H1 (cell line): ENCODE measurements at places on chromosomes 13 and 19. TPM values are rescaled to one million over a fixed set of nuclear protein-coding genes. Genes with fewer than 3 reads are reported as not detected.

BLOC1S3 gene
- 6.0 and 8.0 TPM in 2 replicates for total RNA-seq

FOSB gene
- 1.3 and 2.7 TPM in 2 replicates for total RNA-seq

KRTDAP gene
- total RNA-seq = 0.69 and 1.0 TPM in 2 replicates

KCNN4 gene
- total RNA-seq = 0.78 and 1.0 TPM in 2 replicates

CCDC106 gene
- total RNA-seq = 19.1 and 20.1 TPM in 2 replicates

PRR22 gene
- 2.1 and 3.7 TPM in 2 replicates for total RNA-seq

NRTN gene
- total RNA-seq = 4.6 and 5.3 TPM in 2 replicates

DENND1C gene
- 3.7 and 4.0 TPM in 2 replicates for total RNA-seq

RASAL3 gene
- 0.19 TPM in 2 replicates for total RNA-seq

PLPPR3 gene
- 66.2 and 71.7 TPM in 2 replicates for total RNA-seq

ZNF667 gene
- total RNA-seq = 9.3 and 10.7 TPM in 2 replicates

CEACAM7 gene
- total RNA-seq = not detected in 2 replicates

CFAP97D2 gene
- total RNA-seq = not detected in 2 replicates

- no peaks in the 10 kb centered on the region for H3K36me3 ChIP-seq
- no peak overlapping the region for H3K4me3 ChIP-seq
- H3K4me1 ChIP-seq = no peaks in the 10 kb centered on the region
- no peak for DNase-seq
These were observed 111.7 kb downstream of the MIPEP start for GRCh38 chr13:23777575-23777870.

- H3K36me3 ChIP-seq = peaks cover 21% of the 10 kb centered on the region
- H3K4me1 ChIP-seq = no peaks in the 10 kb centered on the region
- peak overlapping the region; percentile 97 for H3K4me3 ChIP-seq
- 0 out of 2 replicates have a peak overlapping the region, but pooled peaks have one; percentile 14 for H3K27ac ChIP-seq
- no peaks in the 10 kb centered on the region for H3K27me3 ChIP-seq
These were observed 822 bp upstream of the ZNF274 start for GRCh38 chr19:58181902-58182576.

DNA sequence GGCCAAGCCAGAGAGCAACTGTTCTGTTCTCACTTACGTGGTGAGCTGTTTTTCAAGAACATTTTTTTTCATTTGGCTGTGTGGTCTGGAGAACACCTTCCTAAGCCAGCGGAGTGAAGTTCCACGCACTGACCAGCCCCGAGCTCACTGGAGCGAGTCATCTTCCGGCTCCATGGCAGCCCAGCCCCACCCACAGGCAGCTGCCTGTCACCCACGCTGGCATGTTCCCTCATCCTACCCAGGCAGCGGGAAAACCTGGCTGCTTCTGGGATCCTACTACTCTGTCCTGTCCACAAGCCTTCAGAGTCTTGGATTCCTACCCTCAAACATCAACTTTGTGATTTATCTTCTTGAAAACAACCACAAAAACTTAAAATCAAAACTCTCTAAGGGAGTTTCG is 76.2 kb downstream of the GGACT start:
- no peaks in the 10 kb centered on the region for H3K27me3 ChIP-seq
- no peaks in the 10 kb centered on the region; the same call in none of the 2 replicates for H3K4me1 ChIP-seq
- no peak overlapping the region for H3K4me3 ChIP-seq

DNA sequence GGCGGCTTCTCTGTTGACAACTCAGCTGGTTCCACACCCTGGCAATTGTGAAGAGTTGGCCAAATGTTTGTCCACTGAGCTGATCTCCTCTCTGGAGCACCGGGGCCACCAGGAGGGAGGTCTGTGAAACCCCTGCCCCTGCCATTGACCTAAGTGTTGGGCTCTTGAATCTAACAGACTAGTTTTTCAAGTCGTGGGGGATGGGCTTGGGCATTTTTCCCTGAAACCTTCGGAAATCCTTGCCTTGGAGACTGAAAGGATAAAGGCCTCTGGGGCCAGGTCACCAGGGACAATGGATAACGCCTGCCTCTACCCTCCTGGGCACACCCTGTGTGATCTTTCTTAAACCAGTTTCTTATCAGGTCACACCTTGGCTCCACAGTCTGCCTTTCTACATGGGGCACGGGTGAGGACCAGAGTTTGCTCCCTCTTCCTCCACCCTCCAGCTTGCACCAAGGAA is 881 bp downstream of the GEMIN7 start:
- DNase-seq = no peak
- H3K4me1 ChIP-seq = peaks cover 17% of the 10 kb centered on the region
- peak overlapping the region; percentile 94 for H3K27ac ChIP-seq
- H3K36me3 ChIP-seq = peaks cover 18% of the 10 kb centered on the region
- H3K4me3 ChIP-seq = peak overlapping the region; percentile 98

GRCh38 chr13:70189981-70190380 is 81.7 kb upstream of the KLHL1 start:
- no peak overlapping the region for H3K27ac ChIP-seq
- H3K4me1 ChIP-seq = no peaks in the 10 kb centered on the region
- no peaks in the 10 kb centered on the region for H3K27me3 ChIP-seq
- no peak for DNase-seq
- no peaks in the 10 kb centered on the region for H3K36me3 ChIP-seq

GRCh38 chr13:18628428-18628827 is 553.2 kb downstream of the TUBA3C start:
- no peak overlapping the region for H3K4me3 ChIP-seq
- H3K36me3 ChIP-seq = no peaks in the 10 kb centered on the region
- no peaks in the 10 kb centered on the region for H3K4me1 ChIP-seq
- no peak for DNase-seq
- no peaks in the 10 kb centered on the region for H3K27me3 ChIP-seq
- no peak overlapping the region for H3K27ac ChIP-seq

GRCh38 chr13:46211483-46212351 is at the start of gene LRRC63:
TSS of gene LRRC63 (plus strand) at chr13:46211928. CDS start at chr13:46213035, 1,107 bp downstream.
- H3K4me3 ChIP-seq = peak within 1 kb of the TSS; percentile 61
- no peaks in the 10 kb centered on the region for H3K4me1 ChIP-seq
- H3K27ac ChIP-seq = no peak within 1 kb of the TSS
- H3K36me3 ChIP-seq = no peaks in the 10 kb centered on the region
- H3K27me3 ChIP-seq = peaks cover 5% of the 10 kb centered on the region

GRCh38 chr19:37551129-37551993 is 43.2 kb downstream of the ZNF571 start:
- H3K4me1 ChIP-seq = no peaks in the 10 kb centered on the region
- H3K4me3 ChIP-seq = no peak overlapping the region
- no peaks in the 10 kb centered on the region for H3K27me3 ChIP-seq
- H3K36me3 ChIP-seq = no peaks in the 10 kb centered on the region
- no peak for DNase-seq

- peaks cover 13% of the 10 kb centered on the region for H3K27me3 ChIP-seq
- no peak for DNase-seq
- H3K4me1 ChIP-seq = no peaks in the 10 kb centered on the region; the same call in 1 of the 2 replicates
- no peak overlapping the region for H3K4me3 ChIP-seq
These were observed 3.4 kb upstream of the RFX2 start for GRCh38 chr19:6113616-6114188.

GRCh38 chr13:67183151-67183550 is 47.0 kb downstream of the PCDH9 start:
- no peaks in the 10 kb centered on the region for H3K4me1 ChIP-seq
- no peak overlapping the region for H3K4me3 ChIP-seq
- H3K27ac ChIP-seq = no peak overlapping the region
- no peak for DNase-seq

DNA sequence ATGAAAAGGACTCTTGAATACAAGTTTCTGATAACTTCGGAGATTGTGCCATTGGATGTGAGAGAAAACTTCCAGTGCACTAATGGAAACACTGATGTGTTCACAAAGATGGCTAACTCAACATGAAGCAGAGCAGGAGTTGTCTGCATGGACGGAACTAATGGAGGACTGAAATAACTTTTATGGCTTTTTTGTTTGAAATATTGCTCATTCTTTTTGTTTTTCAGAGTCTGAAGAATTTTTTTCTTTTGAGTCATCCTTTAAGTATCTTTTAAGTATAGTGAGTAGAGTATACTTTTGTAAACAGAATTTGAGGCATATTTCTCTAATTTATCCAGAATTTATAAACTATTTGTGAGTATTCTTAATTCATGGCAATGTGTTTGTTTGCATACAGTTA is 25.7 kb downstream of the CRYL1 start:
- H3K4me3 ChIP-seq = no peak overlapping the region
- no peak for DNase-seq
- H3K27me3 ChIP-seq = no peaks in the 10 kb centered on the region
- no peak overlapping the region for H3K27ac ChIP-seq

DNA sequence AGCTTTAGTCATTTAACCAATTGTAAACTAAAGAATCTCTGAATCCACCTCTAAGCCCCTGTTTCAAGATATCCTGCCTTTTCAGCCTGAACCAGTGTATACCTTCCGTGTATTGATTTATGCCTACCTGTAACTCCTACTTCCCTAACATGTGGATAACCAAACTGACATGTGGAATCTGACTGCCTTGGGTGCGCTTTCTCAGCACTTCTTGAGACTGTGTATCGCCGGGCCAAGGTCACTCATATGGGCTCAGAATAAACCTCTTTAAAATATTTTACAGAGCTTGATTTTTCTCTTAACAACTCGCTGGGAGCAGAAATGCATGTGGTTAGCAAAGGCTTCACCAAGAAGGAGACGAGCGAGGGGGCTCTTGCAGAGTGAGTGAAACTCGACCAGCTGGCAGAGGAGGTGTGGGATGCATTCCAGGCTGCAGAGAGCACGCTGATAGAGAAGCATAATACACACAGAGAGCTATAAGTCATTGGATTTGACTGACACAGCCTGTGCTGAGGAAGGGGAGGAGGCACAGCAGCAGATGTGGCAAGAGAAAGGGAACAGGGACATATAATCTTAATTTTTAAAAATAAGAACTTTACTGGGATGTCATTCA is 268.2 kb upstream of the MAB21L1 start:
- DNase-seq = peak; percentile 38
- no peak overlapping the region for H3K27ac ChIP-seq
- no peak overlapping the region for H3K4me3 ChIP-seq
- no peaks in the 10 kb centered on the region for H3K36me3 ChIP-seq
- no peaks in the 10 kb centered on the region for H3K27me3 ChIP-seq

DNA sequence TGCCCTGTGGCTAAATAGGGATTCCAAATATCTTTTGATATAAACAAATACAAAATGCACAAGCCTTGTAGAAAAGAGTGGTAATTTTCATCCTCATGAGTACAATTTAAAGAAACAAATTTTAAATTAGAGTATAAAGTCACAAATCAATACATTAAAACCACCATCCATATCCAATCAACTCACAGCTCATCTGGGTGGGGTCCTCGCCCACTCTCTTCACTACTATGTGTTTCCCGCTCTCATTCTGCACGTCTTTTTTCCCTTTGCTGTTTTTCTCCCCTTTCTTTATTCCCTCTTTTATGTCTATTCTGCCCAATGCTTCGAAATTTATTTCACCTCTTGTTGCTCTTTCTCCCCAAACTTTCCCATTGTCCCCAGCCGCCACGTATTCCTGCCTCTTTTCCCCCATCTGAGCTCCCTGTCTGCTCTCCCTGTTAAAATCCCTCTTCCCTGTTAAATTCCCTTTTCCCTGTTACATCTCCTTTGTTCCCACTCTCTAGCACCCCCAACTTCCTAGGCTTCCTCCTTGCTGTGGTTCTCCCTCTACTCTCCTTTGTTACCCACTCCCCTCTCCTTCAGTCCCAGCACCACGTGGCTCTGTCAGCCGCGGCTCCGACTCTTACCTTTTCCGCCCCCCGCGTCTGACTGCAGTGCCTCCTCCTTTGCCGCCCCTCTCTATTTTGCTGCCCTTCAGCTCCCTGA is 1.3 kb downstream of the ZNF616 start:
- peak overlapping the region; percentile 97 for H3K4me3 ChIP-seq
- no peaks in the 10 kb centered on the region for H3K27me3 ChIP-seq
- H3K27ac ChIP-seq = peak overlapping the region; percentile 81
- peaks cover 7% of the 10 kb centered on the region; the same call in 1 of the 2 replicates for H3K36me3 ChIP-seq

DNA sequence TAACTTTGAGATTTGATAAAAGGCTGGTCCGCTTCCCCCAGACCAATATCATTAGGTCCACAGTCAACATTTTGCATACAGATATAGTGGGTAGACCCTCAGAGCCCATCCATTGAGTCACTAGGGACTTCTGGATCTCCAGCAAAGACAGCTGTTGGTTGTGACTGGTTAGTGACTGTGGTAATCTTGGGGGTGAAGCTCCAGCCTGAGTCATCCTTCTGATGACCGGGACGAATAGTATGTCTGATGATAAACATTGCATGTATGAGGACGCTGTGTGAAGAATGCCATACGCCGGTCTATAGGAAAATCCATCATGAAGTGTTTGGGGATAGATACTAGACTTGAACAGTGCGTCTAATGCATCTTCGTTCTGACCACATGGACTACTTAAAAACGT is 307.0 kb downstream of the UQCRFS1 start:
- H3K27me3 ChIP-seq = no peaks in the 10 kb centered on the region
- no peak overlapping the region for H3K4me3 ChIP-seq
- DNase-seq = no peak

GRCh38 chr19:35159606-35160005 is 5.1 kb downstream of the FXYD5 start:
- H3K27ac ChIP-seq = no peak overlapping the region
- H3K4me1 ChIP-seq = peaks cover 6% of the 10 kb centered on the region
- H3K4me3 ChIP-seq = no peak overlapping the region

- no peak for DNase-seq
- H3K4me3 ChIP-seq = no peak overlapping the region
- no peaks in the 10 kb centered on the region for H3K27me3 ChIP-seq
- H3K4me1 ChIP-seq = no peaks in the 10 kb centered on the region
- H3K27ac ChIP-seq = no peak overlapping the region
- no peaks in the 10 kb centered on the region for H3K36me3 ChIP-seq
These were observed 35.2 kb upstream of the C13orf46 start for GRCh38 chr13:114008964-114009589.

GRCh38 chr13:67515895-67516294 is 285.8 kb upstream of the PCDH9 start:
- H3K27ac ChIP-seq = no peak overlapping the region
- H3K36me3 ChIP-seq = no peaks in the 10 kb centered on the region
- H3K27me3 ChIP-seq = no peaks in the 10 kb centered on the region

- no peaks in the 10 kb centered on the region; the same call in none of the 2 replicates for H3K4me1 ChIP-seq
- no peaks in the 10 kb centered on the region for H3K27me3 ChIP-seq
- H3K27ac ChIP-seq = no peak overlapping the region
- no peak for DNase-seq
- no peak overlapping the region for H3K4me3 ChIP-seq
These were observed 8.8 kb downstream of the TPT1 start for GRCh38 chr13:45332036-45332830.

DNA sequence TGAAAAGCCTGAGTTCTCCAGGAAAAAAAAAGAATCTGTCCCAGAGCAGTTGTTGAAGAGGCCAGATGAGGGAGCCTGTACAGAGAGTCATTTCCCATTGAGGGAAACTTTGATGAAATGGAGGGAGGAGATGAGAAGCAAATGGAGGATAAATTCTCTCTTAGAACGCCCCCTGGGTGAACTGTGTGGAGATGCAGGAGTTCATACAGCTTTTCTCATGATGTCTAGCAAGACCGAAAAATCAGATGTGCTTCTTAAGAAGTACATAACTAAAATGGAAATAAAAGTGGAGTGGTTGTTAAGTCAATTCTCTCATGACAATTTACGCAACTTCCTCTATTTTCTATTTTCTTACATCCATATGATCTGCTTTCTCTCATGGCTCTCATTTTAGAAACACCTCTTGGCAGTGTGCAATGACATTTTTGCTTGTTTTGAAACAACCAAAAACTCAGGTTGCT is 1263.1 kb downstream of the PCDH9 start:
- DNase-seq = no peak
- H3K27me3 ChIP-seq = no peaks in the 10 kb centered on the region
- peaks cover 3% of the 10 kb centered on the region for H3K4me1 ChIP-seq
- no peak overlapping the region for H3K4me3 ChIP-seq
